Activated CD8-positive, alpha-beta memory T cell treated with anti-CD3 and anti-CD28 coated beads for 48 hours (primary cell): ENCODE measurements at places on chromosomes 3 and 15.

DNA sequence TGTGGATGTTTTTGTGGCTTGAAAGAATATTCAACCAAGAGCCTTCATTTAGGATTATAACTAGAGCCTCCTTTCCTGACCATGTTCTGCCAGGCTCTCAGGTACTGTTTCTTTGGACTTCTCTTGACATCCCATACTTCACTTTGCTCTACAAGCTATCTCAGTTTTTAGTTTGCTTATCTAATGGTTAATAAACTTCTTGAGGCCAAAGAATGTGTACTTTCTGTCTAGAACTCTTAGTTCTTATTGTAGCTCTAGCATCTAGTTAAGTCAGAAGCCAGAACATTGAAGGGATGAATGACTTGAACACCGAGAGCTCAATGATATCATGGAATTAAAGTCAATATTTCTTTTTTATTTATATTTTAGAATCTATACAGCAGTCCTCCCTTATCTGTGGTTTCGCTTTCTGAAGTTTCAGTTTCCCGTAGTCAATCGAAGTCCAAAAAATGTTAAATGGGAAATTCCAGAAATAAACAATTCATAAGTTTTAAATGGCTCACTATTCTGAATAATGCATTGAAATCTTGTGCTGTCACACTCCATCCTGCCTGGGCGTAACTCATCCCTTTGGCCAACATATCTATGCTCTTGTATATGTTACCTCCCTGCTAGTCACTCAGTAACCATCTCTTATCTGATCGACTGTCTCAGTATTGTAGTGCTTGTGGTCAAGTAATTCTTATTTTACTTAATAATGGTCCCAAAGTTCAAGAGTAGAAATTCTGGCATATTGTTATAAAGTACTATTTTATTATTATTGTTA lies 368.6 kb upstream of the RBMS3 start:
- DNase-seq = no peak

DNA sequence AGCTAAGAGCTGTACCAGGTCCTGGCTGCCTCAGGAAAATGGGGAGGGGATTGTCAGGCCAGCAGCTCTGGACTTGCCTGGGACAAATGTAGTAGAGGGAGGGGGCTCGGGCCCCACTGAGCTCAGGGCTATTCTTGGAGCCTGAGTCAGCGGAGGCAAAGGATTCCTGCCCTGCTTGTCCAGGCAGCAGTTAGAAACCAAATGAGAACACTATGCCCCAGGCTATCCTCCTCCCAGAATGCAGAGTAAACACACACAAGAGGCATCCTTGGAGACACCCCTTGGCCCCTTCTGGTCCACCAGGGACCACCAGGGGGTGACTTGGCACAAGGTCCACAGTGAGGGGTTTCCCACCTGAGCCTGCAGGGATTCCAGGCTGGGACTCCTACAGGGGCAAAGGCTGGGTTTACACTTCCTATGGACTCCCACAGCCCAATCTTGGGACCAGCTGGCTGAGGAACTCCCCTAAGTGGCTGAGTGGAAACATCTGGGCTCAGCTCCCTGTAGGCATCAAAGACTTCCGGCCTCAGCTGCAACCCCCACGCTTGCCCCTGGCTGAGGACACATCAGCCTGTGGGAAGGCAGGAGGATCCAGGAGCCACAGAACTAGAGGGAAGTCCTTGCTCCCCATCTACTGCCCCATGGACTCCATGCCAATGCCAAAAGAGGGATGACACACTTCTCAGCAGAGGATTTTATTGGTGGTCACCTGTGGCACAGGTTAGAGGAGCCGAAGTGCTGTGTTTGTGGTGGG lies 3.4 kb upstream of the COL7A1 start:
- no peak for DNase-seq

DNA sequence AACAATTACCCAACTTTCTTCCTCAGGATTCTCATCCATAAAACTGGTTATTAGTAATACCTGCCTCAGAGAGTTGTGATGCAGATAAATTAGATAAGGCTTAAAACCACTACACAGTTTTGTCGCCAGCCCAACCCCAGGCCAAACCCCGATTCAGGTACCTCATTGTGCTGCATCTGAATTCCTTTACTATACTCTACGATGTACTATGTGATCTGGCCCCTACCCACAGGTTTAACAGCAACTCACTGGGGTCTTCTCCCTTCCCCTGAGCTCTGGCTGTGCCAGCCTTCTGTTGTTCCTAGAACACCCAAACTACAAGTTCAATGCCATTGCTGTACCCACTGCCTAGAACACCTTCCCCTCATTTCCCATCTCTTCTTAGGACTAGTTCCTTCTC lies 64.6 kb downstream of the MYO5A start:
- DNase-seq = no peak

GRCh38 chr3:65081536-65081935 lies 393.7 kb upstream of the ADAMTS9 start:
- DNase-seq = no peak

DNA sequence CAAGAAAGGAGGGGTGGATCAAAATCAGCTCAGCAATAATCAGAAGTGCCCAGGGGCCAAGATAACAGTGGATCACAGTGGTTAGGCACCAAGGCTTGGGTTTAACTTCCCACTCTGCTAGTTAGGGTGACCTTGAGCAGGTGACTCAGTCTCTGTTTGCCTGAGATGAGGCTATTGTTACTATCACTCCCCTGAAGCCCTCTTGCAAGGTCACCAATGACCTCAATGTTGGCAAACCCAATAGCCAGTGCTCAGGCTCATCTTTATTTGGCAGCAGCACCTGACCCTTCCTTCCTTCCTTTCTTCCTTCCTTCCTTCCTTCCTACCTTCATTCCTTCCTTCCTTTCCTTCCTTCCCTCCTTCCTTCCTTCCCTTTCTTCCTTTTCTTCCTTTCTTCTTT lies 102.4 kb upstream of the HACD2 start:
- no peak for DNase-seq

DNA sequence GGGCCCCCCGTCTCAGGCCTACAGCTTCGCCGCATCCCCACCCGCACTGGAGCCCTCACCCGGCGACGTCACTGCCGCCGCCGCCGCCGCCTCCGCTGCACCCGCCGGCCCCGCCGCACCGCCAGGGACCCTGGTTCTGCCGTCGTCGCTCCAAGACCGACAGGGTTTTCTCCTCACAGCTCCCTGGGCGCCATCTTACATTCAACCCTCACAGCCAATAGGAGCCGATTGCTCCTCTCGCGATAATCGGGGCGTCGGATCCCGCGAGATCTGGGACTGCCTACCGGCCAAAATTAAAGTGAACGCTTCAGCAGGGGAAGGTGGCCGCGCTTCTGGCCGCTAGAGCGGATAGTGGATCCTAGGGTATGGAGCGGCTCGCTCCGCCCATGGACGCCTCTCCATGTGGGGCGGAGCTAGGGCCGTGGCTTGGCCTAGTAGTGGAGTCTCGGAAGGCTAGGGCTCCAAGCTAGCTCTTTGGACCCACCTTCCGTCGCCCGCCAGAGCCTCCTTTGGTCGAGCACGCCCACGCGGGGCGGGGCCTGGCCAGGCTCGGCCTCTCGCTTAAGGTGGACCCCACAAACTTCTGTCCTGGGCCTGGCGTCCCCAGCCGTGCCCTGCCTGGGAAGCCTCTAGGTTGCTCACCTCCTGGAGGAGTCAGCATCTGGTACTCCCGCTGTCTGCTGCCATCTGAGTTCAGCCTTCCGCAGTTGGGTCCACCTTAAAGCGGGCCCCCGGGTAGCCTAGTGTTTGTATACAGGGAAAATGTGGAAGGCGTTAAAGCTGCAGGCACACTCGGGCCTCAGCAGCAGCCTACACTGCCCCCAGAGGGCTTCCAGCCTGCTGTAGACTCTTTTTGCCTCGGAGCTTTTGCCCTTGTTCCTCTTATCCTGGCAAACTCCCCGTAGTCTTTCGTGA lies at the start of gene QRICH1:
QRICH1 (minus strand) TSS at position 219 of the 915 bp plus-strand sequence. CDS start 17,054 bp downstream, outside the sequence.
- peak; percentile 88 for DNase-seq

- no peak for DNase-seq
Measured at GRCh38 chr3:188975600-188976314, 196.0 kb upstream of the TPRG1 start.

DNA sequence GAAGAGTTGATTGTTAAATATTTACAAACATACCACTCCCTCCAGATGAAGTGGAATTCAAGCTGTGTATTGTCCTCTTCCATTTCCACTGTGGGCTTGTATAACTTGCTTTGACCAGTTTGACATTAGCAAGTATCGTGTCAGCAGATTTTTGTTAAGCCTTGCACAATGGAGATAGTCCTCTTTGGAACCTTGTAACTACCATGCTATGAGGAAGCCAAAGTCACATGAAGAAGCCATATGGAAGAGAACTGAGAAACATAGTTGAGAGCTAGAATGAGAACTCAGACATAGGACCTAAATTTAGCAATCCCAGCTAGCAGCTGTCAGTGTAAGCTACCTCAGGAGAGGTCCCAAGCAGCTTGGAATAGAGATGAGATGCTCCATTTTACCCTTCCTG lies 889.2 kb downstream of the PDCD6IP start:
- DNase-seq = no peak

- no peak for DNase-seq
Measured at GRCh38 chr3:135018149-135018923, 223.3 kb downstream of the EPHB1 start.

- no peak for DNase-seq
Measured at GRCh38 chr15:35547775-35548364, 1.9 kb upstream of the DPH6 start.

- no peak for DNase-seq
Measured at GRCh38 chr3:13140596-13140995, 67.4 kb upstream of the IQSEC1 start.

DNA sequence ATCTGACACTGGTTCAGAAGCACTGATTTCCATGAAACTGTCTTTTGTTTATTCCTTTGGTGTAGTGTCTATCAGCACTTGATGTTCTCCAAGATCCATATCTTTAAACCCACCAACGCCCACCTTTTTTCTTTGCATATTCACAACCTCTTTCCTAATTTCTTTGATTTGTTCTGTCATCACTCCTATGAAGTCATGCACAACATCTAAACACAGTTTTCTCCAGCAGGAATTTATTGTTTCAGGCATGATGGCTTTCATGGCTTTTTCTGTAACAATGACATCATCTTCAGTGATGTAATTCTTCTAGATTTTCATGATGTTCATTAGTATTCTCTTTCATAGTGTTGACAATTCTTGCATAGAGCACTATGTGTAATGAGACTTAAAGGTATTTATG lies 219.6 kb upstream of the POU1F1 start:
- DNase-seq = no peak
